ENCODE measurements at places on chromosomes 1 and 21.
A peak's percentile ranks its signal among the peaks of the same experiment; 100 is the strongest.

GRCh38 chr1:8026153-8026975, at the start of gene ERRFI1:
TSS of gene ERRFI1 (minus strand) at chr1:8026309. CDS start at chr1:8015619, 10,690 bp downstream.
- DNase-seq: peak; percentile 25

DNA sequence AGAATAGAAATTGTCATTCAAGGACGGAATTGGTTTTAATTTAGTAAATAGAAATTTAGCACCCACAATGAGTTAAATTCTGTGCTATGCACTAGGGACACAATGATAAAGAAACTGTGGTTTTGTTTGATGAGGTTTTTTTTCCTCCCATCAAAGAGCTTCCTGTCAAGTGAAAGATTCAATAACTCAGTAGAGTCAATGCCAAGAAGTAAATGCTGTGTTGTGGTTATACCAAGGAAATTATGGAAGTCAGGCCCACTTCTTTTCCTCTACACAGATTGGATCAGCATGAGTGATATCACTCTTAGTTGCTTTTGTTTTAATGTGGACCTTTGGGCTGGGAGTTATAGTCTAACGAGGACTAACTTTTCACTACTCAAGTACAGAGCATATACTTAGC, 1269.6 kb upstream of the ADGRL2 start:
- no peak for DNase-seq

- no peak for DNase-seq
Measured at GRCh38 chr1:30044656-30045144, 678.7 kb downstream of the MATN1 start.

- no peak for DNase-seq
Measured at GRCh38 chr21:19844334-19844733, 1153.9 kb upstream of the NCAM2 start.

DNA sequence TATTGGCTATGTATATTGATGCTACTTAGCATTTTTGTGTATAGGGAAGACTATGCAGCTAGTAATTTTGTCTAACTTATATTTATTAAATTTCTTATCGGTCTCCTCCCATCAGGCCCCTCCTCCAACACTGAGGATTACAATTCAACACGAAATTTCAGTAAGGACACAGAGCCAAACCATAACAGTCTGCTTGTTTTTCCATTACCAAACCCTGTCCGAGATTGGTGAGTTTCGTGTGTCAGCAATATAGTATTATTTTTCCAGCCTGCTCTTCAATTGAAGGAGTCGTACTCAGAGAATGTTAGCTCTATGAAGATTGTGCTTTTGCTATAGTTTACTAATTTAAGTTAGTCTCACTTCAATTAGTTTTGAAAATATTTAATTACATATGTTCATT, 1495.3 kb downstream of the MRPL39 start:
- no peak for DNase-seq

DNA sequence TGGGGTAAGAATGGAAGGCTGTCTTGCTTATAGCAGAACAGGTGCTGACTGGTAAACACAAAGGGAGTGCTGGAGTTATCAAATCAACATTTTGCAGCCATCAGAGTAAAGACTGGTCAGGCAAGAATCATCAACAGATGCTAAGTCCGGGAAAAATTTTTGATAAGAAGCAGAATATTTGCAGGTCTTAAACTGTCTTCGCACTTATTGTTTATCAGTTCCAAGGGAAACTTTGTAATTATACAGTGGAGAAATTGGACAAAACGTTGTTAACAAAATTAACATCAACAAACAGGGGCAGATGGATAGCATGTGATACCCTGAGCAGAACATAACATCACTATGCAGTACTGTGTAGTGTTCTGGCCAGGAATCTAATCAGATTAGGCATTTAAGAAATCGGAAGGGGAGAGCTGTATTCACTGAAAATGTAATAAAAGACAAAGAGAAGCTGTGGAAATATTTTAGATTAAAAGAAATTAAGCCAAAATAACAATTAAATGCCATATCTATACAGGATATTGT, 127.1 kb downstream of the DAB1 start:
- DNase-seq: no peak

- DNase-seq: no peak
Measured at GRCh38 chr1:157183870-157184269, 45.7 kb upstream of the ETV3 start.

GRCh38 chr1:103525114-103525606, 339 bp upstream of the RNPC3 start:
- no peak for DNase-seq

DNA sequence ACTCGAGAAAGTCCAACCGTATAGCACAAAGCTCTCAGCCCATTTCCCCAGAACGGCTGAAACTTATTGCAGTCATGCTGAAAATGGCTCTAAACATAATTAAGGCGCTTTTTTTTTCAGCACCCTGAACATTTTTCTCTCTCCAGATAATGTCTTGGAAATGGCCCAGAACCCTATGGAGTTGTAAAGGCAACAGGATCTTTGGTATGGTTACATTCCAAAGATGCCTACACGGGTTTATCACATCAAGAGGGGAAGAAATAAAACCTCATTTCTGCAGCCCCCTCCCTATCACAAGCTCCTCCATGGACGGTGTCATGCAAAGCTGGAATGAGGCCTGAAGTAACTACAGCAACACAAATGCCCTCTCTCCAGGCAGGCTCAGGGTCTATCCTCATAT, 126.4 kb upstream of the GALNT2 start:
- DNase-seq: no peak

- DNase-seq: no peak
Measured at GRCh38 chr1:100832694-100833428, 61.8 kb downstream of the EXTL2 start.

- no peak for DNase-seq
Measured at GRCh38 chr1:77319036-77319705, 37.4 kb downstream of the AK5 start.

- DNase-seq: no peak
Measured at GRCh38 chr1:60637651-60638050, 444.7 kb upstream of the NFIA start.

DNA sequence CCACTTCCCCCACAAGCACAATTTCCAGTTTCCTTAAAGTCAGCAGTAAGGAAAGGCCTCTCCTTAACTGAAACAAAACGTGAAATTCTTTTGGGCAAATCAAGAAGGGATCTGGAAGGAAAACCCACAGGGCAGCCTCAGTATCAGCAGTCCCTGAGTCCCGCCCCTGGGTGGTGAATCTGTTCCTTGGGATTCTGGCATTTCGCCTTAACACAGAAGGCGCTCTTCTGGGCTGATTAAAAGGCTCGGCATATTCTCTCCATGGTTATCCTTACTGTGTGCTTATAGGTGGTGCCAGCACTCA, 12.2 kb upstream of the RAB4A start:
- DNase-seq: no peak

DNA sequence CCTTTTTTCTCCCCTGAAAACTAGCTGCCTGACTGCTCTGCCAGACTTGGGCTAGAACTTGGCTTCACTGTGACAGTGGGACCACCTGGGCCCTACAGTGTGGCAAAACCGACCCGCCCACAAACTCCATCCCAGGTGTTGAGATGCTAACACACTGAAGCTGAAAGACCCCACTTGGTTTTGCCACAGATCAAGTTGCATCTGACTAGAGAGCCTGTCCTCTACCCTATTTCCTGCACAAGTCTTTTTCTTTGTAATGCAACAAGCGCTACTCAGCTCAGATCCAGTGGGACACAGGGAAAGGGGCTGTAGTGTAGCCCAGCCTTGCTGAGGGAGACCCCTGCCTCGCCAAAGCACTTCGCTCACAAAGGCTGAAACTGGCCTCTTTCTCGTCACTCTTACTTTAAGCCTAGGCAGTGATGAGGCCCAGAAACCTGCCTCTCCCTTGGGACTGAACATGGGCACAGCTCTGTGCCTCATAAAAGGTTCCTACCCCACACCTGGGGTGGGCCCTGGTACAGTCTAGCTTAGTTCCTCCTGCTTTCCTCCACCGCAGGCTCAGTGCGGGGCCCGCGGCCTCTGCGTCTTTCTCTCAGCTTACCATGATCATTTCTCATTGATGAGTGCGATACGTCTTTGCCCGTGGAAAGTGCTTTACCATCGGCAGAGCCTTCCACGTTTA, 9.7 kb downstream of the ALPL start:
- DNase-seq: no peak

DNA sequence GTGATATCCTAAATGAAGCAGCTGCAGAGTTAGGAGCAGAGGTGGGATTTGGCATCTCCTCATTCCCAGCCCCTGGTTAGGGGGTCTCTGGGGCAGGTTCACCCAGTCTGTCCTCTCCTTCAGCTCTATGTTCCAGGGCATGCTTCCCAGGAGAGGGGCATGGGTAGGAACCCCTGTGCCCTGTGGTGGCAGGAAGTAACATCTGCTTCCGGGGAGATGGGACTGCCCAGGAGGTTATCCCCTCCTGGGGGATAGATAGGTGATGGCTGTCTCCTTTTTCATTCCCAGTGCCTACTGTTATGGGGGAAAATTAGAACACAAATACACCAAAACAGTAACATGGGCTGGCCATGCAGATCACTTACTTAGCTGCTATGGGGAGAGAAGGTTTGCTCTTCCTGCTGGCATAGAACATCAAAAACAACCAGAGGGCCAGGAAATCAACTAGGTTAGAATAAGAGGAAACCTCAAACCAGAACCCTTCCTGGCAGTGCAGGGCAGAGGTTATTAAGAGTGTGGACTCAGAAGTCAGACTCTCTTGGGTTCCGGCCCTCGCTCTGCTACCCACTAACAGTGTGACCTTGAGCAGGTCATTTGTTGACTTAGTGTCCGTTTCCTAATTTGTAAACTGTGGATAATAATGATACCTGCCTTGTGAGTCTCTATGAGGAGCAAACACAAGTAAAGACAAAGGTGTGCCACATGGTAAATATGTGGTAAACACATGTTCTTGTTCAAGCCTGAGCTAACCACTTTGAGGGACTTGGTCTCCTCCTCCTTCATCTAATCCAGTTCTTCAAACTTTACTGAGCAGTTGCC, 157.8 kb upstream of the JUN start:
- DNase-seq: no peak

- DNase-seq: no peak
Measured at GRCh38 chr1:118982821-118983557, 5.2 kb downstream of the TBX15 start.

GRCh38 chr1:150789396-150789795, 18.7 kb downstream of the CTSK start:
- no peak for DNase-seq

GRCh38 chr1:211493133-211493871, 1.3 kb upstream of the RD3 start:
- no peak for DNase-seq

DNA sequence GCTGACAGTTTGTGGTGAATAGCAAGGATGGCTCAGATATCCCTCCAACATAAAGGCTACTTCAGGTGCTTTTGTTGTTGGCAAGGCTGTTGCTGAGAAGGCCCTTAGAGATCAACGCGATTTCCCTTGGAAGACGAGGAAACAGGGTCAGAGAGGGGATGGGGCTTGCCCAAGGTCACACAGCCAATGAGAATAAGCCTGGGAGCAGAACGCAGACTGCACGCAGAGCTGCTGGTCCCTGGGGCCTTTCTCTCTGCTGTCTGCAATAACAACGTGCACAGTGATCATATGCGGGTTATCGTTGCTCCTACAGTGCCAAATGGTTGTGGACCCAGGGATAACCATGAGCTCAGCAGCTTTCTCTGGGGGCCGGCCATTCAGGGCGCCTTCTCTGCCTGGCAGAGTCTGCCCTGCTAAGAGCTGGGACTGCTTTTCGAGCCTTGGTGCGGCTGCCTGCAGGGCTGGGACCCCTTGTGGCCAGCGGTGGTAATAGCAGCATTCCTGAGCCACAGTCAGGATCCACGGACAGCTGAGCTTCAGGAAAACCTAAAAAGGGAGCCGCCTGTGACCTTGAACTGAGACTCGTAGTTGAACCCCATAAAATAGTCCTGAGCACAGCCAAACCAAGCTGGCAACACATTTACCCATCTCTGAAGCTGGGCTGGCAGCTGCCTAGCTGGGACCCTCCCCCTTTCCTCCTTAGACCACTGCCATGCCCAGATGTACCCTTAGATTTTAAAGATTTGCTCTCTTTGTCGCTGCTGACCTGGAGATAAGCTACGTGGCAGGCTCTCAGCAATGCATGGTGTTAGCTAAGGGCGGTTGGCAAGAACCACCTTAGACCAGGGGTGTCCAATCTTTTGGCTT, 39.8 kb downstream of the HTR6 start:
- DNase-seq: no peak

DNA sequence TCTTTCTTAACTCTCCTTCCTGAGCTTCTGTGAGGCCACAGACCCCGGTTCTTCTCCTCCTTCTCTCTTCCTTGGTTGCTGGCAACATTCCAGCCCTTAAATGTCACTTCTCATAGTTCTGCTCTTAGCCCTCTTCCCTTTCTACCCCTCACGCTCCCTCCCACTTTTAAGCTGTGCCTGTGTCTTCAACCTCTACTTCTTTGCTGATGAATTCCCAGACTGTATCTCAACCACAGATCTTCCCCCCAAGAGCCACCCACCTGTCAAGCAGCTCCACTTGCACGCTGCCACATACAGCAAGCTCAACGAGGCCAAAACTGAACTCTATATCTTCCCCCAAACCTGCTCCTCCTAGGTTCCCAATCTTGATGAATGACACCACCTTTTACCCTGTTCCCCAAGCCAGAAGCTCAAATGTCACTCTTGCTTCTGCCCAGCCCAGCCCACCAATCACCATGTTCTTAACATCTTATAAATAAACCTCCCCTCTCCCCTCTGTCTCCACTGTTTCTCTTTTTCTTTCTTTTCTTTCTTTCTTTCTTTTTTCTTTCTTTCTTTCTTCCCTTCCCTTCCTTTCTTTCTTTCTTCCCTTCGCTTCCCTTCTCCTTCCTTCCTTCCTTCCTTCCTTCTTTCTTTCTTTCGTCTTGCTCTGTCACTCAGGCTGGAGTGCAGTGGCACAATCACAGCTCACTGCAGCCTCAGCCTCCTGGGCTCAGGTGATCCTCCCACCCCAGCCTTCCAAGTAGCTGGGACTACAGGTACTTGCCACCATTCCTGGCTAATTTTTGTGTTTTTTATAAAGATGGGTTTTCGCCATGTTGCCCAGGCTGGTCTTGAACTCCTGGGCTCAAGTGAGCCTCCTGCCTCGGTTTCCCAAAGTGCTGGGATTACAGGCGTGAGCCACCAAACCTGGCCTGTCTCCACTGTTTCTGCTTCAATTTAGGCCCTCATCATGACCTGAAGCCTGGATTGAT, 19.8 kb upstream of the PTP4A2 start:
- DNase-seq: no peak

- DNase-seq: no peak
Measured at GRCh38 chr1:183432548-183432875, 14.3 kb upstream of the NMNAT2 start.

- no peak for DNase-seq
Measured at GRCh38 chr1:82044111-82044510, 243.4 kb downstream of the ADGRL2 start.

GRCh38 chr21:37945036-37945435, 28.8 kb upstream of the KCNJ6 start:
- DNase-seq: no peak

GRCh38 chr1:97139512-97139911, 417.9 kb downstream of the PTBP2 start:
- DNase-seq: no peak

GRCh38 chr1:204314893-204315658, 44.7 kb downstream of the PLEKHA6 start:
- DNase-seq: no peak

GRCh38 chr1:163213626-163214025, 10.9 kb upstream of the RGS5 start:
- no peak for DNase-seq

GRCh38 chr1:59123081-59123681, 173.7 kb upstream of the FGGY start:
- no peak for DNase-seq

GRCh38 chr1:24130385-24130784, 12.6 kb downstream of the IL22RA1 start:
- no peak for DNase-seq

GRCh38 chr21:43024439-43025136, 50.2 kb downstream of the PKNOX1 start:
- no peak for DNase-seq

- no peak for DNase-seq
Measured at GRCh38 chr1:154923695-154924094, 12.8 kb downstream of the PMVK start.

Data from NCI-H2081 treated with DMSO at 0.1 percent for 48 hours (cell line).